ENCODE measurements at places on chromosomes 5 and 9.
A peak's percentile ranks its signal among the peaks of the same experiment; 100 is the strongest.

- peaks cover 8% of the 10 kb centered on the region for H3K4me1 ChIP-seq
- H3K36me3 ChIP-seq = no peaks in the 10 kb centered on the region
- H3K27me3 ChIP-seq = no peaks in the 10 kb centered on the region
- no peak for DNase-seq
Observed at GRCh38 chr5:109739741-109740728, 50.3 kb downstream of the MAN2A1 start.

- no peaks in the 10 kb centered on the region for H3K36me3 ChIP-seq
- DNase-seq = no peak
- H3K27me3 ChIP-seq = no peaks in the 10 kb centered on the region
- no peak overlapping the region for H3K4me3 ChIP-seq
- no peak overlapping the region for H3K27ac ChIP-seq
Observed at GRCh38 chr9:18668944-18669343, 195.0 kb downstream of the ADAMTSL1 start.

DNA sequence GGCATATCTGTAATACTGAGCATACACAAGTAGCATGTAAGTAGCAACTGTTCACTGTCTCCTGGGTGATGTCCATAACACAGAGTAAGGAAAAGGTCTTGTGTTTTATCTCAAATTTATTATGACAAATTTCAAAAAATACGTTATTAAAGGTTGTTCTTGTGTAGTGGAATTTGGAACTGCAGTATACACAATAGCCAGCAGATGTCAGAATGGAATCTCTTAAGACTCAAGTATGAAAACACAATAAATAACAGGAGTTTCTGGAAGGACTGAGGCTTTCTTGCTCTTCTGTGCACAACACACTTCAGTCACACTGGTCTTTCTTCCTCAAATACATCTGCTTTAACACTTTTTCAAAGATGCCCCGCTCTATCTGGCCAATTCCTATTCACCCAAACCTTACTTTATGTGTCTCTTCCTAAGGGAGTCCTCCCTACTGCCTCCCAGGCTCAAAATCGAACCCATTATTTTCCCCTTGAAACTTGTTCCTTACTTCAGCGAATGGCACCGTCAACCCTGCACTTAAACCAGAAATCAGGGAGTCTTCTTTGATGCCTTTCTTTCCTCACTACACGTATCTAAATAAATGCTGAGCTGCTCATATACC lies 6.5 kb upstream of the FBXO10 start:
- H3K4me3 ChIP-seq = no peak overlapping the region
- no peak overlapping the region for H3K27ac ChIP-seq
- DNase-seq = peak; percentile 65
- peaks cover 26% of the 10 kb centered on the region for H3K36me3 ChIP-seq

DNA sequence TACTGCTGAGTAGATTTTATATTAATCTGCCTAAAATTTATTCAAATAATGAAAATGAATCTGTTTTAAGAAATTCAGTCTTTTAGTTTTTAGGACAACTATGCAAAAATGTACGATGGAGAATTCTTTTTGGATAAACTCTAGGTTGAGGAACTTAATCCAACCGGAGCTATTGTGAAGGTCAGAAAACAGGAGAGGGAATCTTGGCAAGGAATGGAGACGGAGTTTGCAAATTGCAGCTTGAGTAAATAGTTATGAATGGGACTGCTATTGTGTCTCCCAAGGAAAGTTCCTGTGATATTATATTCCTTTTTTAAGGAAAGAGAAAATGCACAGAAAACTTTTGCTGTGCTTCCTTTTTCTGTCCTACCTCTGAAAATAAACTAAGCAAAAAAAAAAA lies 67.9 kb downstream of the IQGAP2 start:
- H3K4me1 ChIP-seq = no peaks in the 10 kb centered on the region
- no peaks in the 10 kb centered on the region for H3K27me3 ChIP-seq
- H3K27ac ChIP-seq = no peak overlapping the region
- H3K4me3 ChIP-seq = no peak overlapping the region

DNA sequence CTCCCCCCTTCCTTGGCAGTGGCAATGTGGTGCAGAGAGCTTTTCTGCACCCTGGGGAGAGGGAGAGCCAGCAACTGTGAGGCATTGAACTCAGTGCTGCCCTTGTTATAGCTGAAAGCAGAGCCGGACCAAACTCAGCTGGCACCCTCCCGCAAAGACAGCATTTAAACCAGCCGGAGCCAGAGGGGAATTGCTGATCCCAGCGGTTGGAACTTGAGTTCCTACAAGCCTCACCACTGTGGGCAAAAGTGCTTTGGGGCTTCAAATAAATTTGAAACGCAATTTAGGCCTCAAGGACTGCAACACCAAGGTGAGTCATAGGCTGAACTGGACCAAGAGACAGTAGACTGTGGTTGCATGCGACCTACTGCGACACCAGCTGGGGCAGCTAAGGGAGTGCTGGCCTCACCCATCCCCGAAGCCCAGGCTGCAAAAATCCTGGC lies 207.6 kb upstream of the CDKN2B start:
- no peaks in the 10 kb centered on the region for H3K27me3 ChIP-seq
- no peak for DNase-seq
- no peak overlapping the region for H3K27ac ChIP-seq
- H3K4me3 ChIP-seq = no peak overlapping the region
- H3K36me3 ChIP-seq = no peaks in the 10 kb centered on the region

- H3K36me3 ChIP-seq = no peaks in the 10 kb centered on the region
- peak; percentile 71 for DNase-seq
- H3K4me3 ChIP-seq = no peak overlapping the region
- no peaks in the 10 kb centered on the region for H3K27me3 ChIP-seq
Observed at GRCh38 chr9:112355427-112355897, 22.0 kb upstream of the PTBP3 start.

Measured in lung (tissue), 17 donors.